ENCODE measurements at places on chromosomes 12 and 14.

GRCh38 chr12:52907092-52907810, 2.4 kb upstream of the KRT8 start:
- DNase-seq: peak; percentile 35

DNA sequence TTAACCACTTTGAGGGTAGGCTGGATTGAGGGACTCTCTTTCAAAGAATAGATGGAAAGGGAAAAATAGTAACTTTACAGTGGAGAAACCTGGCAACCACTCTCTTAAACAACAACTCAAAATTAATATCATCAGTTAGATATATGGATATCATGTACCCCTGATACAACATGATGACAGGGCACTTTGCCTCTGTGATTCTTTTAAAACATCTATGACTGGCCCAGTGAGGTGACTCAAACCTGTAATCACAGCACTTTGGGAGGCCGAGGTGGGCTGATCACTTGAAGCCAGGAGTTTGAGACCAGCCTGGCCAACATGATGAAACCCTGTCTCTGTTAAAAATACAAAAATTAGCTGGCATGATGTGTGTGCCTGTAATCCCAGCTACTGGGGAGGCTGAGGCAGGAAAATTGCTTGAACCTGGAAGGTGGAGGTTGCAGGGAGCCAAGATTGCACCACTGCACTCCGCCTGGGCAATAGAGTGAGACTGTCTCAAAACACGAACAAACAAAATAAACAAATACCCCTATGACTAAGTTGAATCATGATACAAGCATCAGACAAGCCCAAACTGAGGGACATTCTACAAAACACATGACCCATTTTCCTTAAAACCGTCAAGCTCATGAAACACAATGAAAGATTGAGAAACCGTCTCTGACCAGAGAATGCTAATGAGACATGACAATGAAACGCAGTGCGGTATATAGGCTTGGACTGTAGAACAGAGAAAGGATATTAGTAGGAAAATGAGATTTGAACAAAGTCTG, 26.4 kb upstream of the SLC7A8 start:
- DNase-seq: no peak

- DNase-seq: peak; percentile 65
Measured at GRCh38 chr12:91985002-91985787, 160.5 kb downstream of the BTG1 start.

DNA sequence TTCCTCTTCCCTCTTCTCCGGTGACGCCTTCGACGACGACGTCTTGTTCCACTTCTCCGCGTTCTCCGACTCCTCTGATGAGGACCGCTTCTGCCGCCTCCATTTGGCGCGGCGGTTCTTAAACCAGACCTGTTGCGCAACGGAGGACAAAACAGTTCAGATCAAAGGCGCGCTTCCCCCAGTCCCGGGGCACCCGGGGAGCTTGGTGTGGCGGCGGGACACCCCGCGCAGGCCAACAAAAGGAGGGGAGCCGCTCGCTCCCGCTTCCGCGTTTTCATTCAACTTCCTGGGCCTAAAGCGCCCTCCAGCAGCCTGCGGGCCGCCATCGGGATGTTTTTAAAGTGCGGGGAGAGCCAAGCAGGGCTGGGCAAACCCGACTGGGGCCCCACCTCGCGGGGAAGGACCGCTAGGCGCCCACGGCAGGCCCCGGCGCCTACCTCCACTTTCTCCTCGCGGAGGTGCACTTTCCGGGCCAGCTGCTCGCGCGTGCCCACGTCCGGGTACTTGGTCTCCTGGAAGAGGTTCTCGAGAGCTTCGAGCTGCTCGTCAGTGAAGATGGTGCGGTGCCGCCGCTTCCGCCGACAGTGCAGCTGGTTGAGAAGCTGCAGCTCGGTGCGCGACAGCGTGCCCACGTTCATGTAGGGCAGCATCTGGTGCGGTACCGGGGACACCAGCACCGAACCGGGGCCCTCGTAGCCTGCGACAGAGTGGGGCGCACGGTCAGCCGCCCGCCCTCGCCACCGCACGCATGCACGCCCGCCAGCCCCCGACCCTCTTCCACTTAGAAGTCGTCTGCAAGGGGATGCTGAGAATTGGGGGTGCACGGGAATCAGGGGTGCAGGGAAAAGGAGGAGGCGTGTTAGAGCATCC, 1.2 kb downstream of the GSC start:
- DNase-seq: no peak

- no peak for DNase-seq
Measured at GRCh38 chr12:101074940-101075680, 134.9 kb downstream of the SLC5A8 start.

- DNase-seq: no peak
Measured at GRCh38 chr12:32419520-32419960, 20.2 kb downstream of the FGD4 start.

DNA sequence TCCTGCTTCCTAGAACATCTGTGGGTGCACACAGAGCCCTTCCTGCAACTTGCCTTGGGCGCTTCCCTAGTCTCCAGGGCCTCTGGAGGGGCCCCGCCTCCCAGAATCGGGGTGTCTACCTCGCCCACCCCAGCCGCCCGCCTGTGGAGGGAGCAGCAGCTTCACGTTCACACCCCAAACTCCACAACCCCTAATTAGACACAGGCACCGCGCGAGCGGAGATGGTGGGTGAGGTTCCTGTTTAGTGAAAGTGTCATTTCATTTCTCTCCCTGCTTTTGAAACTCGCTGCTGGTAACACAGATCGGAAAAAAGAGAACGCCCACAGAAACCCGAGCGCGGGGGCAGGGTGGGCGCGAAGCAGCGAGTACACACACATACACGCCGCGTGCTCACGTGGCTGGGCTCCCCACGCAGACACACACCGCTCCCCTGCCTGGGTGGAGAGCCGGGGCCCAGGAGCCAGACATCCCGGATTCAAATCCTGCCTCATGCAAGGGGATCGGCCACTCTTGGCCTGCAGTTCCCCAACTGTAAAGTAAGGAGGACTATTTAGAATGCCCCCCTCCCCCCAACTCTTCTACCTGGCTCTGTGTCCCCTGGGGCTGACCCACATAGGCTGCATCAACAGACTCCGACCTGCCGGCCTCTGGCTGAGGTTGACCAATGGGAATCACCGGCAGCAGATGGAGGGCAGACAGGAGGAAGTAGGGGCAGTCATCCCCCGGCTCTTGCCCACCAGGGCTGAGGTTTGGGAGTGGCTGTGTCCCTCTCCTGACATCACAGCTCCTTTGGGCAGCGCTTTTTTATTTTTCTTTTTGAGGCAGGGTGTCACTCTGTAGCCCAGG, 79.2 kb upstream of the NCOR2 start:
- DNase-seq: no peak

DNA sequence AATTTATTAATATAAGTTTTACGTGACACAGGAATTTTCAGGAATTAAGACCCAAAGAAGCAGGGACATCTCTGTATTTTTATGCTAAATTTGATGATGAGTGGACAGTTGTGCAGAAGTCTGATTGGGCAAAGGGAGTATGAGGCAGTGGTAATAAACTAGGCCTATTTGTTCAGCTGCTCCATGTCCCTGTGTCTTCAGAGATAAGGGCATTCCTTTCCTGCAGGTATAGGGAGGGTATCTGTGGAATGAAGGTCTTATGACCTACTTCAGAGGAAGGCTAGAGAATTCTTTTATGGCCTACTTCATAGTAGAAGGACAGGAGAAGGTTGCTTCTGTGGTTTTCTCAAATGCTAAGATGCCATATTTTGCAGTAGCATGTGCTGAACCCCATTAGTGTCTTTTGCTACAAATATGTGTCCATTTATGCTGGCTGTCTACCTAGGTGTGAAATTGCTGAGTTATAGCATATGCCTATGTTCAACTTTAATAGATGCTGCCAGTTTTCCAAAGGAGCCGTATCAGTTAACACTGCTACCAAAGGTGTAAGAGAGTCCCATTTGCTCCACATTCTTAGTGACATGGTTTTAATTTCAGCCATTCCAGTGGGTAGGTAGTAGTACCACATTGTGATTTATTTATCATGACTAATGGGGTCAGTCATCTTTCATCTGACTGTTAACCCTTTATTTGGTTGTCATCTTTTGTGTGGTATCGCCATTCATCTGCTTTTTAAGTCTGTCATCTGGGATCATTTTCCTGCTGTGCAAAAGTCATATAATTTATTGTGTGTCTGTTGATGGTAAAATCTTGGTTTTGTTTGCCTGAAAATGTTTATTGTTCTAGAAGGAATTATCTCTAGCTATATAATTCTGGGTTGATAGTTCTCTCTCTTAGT, 410.7 kb upstream of the RGS6 start:
- DNase-seq: peak; percentile 47

GRCh38 chr12:92628476-92628875, 74.3 kb upstream of the PLEKHG7 start:
- peak; percentile 36 for DNase-seq

- peak; percentile 47 for DNase-seq
Measured at GRCh38 chr12:75489613-75490210, 9.2 kb downstream of the GLIPR1 start.
